ENCODE measurements at places on chromosomes 2 and 18.
A peak's percentile ranks its signal among the peaks of the same experiment; 100 is the strongest.

DNA sequence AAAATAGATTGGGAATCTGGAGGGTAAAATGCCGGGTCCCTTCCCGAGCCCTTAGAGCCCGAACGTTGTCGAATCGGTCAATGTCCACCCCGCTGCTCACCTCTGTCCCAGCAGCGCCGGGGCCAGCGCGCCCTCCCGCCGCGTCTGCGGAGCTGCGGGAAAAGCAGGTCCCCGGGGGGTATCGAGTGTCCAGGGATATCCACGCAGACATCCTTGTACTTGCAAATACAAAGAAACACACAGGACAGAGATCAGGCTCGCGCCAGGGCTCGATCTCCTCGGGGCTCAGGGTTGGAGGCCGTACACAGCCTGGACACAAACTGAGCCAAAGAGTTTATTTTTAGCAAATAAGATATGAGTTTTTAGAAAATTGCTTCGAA is 2.3 kb upstream of the GATA6 start:
- DNase-seq, result no peak

DNA sequence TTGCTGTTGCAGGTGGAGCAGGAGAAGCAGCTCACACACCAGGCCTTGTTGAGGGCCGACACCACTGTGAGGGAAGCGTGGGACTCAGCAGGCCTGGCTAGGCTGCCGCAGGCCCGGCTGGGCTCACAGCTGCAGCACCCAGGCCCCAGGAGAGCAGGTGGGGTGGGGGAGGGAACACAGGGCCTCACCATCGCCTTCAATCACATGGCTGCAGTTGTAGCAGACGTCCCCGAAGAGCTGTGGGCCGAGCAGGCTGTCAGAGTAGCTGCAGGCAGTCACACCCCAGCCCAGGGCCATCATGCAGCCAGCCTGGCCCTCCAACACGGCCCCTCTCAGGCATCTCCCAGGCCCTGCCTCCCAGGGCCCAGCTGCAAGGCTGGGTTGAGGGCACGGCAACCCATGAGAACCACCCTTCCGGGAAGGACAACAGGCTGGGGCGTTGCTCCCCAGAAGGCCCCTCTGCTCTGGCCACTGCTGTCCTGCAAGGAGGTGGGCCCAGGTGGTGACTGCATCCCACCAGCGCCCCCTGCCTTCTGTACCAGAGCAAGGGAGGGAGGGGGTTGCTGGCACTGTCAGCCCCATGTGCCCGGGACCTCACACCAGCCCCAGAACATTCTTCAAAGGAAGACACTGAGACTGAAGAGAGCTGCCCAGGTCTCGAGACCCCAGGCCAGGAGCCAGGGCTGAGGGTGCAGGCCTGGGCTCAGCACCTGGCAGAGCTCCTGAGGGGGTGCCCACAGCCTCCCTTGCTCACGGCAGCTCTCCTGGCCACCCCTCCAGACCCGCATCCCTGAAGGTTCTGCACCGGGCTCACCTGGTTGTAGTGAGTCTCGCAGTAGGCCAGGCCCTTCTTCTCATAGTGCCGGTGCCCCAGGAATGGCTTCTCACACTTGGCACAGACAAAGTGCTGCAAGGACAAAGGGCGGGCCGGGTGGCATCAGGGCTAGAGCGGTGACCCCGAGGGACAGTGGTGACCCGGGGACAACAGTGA is 5.6 kb upstream of the GPR17 start:
- DNase-seq, result peak; percentile 82

- no peak for DNase-seq
Observed at GRCh38 chr2:43370705-43371104, 144.3 kb upstream of the ZFP36L2 start.

DNA sequence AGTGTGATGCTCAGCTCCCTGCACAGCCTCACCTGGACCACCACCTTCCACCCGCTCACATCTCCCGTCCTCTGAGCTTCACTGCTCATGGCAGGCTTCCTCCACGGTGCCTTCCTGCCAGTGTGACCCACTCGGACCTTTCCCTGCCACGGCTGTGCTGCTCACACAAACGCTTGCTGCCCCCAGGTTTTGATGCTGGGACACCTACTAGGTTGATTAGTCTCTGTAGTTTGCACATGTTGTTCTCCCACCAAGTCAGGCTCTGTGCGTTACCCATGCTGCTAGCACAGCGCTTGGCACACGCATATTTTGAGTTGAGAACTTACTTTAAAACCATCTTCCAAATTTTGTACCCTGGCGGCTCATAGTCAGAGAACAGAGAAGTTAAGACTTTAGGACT is 2.1 kb downstream of the MC2R start:
- DNase-seq, result no peak

DNA sequence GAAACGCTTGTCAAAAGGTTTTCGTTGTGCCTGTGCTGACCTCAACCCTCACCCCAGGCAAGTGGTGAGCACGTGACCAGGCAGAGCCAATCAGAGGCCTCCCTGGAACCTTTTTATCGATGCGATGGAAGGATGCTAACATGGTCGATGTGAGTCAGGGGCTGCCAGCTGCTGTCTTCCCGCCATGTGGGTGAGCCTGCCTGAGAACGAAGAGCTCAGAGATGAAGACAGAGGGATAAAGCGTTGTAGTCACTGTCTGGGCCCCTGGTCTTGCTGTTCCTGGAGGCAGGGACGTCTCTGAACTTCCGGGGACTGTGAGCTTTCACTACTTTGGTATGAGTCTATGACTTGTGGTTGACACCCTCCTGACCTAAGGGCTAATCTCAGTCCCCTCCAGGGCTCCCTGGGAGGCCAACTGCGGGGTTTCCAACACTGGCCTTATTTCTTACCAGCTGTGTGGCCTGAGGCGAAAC is 18.6 kb downstream of the DNMT3A start:
- no peak for DNase-seq

DNA sequence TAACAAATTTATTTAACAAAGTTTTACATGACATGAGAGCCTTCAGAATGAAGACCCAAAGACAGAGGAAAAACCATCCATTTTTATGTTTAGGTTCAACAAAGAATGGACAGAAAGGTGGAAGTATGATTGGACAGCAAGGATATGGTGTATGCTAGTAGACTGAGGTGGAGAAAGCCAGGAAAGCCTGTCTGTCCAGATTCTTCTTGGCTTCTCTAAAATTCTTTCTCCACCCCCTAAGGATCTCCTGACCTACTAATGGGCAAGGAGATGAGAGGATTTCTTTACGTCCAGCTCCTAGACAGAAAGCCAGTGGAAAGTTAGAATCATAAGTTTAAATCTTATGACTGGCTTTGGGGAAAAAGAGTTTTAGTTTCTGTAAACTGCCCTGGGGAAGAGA is 3.0 kb downstream of the ATIC start:
- DNase-seq, result no peak

DNA sequence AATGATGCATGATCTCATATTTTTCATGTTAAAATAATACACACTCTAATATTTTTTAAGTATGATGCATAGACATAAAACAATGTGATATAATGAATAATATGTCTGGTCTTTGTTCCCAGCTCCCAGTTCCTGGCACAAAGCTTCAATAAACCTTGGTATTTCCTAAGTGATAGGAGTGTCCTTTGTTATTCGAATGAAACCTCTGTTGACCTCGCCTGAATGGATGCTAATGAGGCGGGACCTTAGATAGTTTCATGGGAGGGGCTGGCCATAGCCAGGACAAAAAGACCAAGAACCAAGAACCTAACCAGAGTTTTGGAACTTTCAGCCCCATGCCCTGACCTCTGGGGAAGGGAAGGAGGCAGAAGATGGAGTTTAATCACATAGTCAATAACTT is 257.7 kb upstream of the COPS8 start:
- DNase-seq, result no peak

Data from B cell (primary cell).